Activated CD4-positive, alpha-beta T cell treated with anti-CD3 and anti-CD28 coated beads for 36 hours (primary cell): ENCODE measurements at places on chromosomes 3 and 15. TPM values are rescaled to one million over a fixed set of nuclear protein-coding genes. Genes with fewer than 3 reads are reported as not detected.

DNA sequence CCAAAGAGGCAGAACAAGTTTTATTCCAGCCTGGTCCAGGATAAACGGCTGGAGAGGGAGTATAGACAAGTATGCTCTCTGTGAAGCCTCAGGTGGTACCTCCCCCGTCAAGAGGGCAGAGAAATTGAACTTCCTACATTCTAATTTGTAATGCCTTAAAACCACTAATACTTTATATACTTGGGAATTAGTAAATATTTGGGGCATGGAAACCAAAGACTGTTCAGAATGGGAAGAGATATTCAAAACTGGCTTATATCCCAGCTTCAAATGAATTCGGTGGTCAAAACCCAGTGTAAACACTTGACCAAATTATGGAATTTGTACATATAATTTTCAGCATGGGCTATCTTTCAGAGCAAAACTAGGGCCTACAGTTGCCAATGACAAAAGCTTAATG is 122.6 kb downstream of the FBN1 start:
- no peak for DNase-seq

DNA sequence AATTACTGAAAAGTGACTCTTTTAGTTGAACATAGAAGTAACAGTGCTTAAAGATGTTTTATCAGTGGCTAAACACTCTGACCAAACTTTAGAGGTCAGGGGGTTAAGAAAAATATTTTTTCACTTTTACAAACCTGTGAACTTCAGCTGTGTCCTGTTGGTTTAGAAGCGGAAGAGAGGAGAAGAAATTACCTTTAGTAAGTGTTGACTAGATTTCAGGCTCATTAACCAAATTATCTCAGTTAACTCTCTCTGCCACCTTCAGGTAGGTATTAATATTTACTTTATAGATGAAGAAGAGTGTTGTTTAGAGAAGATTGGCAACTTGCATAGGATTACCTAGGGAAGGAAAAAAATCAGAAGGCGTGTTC is 151.9 kb upstream of the CMC1 start:
- no peak for DNase-seq

GRCh38 chr15:89174476-89174875 is 46.9 kb downstream of the RLBP1 start:
- DNase-seq, result no peak

- no peak for DNase-seq
Observed at GRCh38 chr15:66897971-66898370, 167.4 kb upstream of the SMAD3 start.

DNA sequence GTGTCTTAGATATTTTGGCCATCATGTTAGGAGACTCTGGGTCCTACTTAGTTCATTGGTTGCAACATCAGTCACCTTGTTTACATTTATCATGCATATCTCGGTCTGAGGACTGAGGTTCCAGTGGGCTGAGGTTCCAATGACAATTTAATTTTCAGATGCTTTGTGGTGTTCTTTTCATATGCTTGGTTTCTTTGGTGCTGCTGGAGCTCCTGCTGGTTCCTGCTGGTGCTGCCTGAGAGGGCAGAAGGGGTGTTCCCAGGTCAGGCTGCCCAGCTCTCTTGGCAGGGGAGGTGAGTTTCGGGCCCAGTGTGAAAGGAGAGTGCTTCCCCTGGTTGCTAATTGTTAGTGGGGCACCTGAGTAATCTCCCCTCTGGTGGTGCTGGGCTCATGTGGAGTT is 6.9 kb upstream of the KLHL40 start:
- DNase-seq, result no peak

DNA sequence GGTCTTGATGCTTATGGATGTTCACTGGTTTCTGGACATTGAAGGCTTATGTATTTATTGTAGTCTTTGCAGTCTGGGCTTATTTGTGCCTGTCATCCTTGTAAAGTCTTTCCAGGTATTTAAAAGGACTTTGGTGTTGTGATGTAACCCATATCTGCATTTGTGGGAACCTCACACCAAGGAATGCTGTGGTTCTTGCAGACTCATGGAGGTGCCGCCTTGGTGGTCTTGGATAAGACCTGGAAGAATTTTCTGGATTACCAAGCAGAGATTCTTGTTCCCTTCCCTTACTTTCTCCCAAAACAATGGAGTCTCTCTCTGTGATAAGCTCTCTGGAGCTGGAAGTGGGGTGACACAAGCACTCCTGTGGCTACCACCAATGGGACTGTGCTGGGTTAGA is 363.5 kb upstream of the NECTIN3 start:
- DNase-seq, result no peak

Gene OR5K2
- total RNA-seq, result not detected

Gene NANOGP8
- not detected for total RNA-seq
